Stimulated activated CD4-positive, alpha-beta T cell treated with anti-CD3 and anti-CD28 coated beads, Interleukin-1b, Interleukin-23, amount 100 ng/mL, for 24 hours (primary cell): ENCODE measurements at places on chromosomes 6 and 20.

GRCh38 chr20:46365487-46366220 is 40.8 kb downstream of the ELMO2 start:
- no peak for DNase-seq

- DNase-seq = no peak
Measured at GRCh38 chr6:80003826-80004172, 650 bp upstream of the TTK start.

- no peak for DNase-seq
Measured at GRCh38 chr6:46072866-46073265, 56.9 kb upstream of the ENPP4 start.

DNA sequence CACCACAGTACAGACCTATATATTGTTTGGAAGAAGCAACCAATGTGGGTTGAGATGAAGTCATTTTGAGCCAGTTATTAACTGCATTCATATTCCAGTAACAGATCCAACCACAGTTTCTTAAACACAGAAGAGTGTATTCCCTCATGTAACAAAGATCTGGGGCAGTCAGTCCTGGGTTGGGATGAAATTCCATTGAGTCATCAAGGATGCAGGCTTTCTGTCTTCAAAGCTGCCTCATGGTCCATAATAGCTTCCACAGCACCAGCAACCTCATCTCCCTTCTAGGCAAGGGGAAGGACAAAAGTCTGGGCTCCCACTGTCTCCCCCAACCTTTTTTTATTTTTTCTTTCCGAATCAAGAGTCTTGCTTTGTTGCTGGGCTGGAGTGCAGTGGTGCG is 2.9 kb upstream of the SOD2 start:
- DNase-seq = no peak

DNA sequence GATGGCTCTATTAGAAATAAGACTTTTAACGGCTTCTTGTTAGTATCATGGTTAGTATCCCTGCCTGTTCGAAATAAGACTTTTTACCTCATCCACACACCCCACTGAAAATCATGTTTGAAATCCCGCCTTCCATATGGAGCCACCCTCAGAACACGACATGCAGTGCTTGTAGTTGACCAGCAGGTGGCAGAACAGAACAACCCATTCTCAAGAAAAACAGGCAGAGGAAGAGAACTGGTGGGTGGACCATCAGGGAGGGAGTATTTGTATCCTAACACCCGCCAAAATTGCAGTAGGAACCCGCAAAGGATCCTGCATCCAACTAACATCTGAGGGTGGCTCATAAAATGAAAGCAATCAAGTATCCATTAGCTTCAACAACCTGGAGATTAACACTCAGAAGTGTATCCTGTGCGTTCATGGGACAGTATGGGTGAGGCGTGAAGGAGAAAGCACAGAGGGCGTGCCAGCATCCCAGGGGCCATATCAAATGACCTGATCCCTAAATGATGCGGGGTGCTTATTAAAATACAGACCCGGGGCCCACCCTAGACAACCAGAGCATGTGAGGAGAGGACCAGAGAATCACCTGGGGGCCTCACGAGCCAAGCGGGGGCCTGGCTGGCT is 89.6 kb upstream of the NHSL1 start:
- peak; percentile 35 for DNase-seq

DNA sequence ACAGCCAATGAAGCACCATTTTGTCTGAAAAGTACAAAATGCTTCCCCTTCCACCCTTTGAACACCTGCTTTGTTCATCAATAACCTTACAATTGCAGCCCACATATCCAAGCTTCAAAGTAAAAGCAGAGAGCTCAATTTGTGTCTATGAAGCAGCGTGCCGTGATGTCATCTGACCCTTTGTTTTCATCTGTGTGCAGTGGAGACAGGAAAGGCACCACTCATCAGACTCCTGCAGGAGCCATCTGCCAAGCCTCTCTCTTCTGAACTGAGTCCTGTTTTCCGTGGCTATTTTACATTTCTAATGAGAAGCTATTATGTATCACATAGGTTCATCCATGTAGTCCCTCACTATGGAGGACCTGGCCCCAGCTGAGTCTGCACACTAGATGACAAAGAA is 7.5 kb upstream of the LY86 start:
- DNase-seq = no peak

DNA sequence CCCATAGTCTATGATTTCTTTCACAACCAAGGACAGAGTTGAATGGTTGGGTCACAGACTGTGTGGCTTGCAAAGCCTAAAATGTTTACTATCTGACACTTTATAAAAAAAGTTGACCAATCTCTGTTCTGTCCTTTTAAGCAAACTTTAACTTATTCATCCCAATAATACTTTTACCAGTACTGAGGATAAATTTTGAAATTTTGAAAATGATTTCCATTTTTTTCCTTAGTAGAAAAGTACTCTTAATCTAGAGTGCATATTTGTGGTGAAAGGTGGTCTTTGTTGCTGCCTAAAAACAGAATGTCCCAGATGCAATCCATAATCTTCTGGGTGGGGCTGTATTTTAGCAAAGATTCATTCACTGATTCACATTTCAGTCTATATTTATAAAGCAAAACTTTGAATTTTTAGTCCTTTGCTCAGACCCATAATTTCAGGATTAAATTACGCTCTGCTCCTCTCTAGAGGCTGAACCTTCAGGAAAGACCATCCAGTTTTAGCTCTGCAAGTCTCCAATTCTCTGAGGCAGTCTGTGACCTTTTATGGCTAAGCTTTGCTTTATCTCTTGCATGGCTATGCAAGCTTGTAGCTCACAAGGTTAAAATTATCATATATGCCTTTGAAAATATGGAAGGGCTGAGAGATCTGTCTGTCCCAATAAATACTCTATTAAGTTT is 573.5 kb downstream of the COL12A1 start:
- DNase-seq = no peak

- no peak for DNase-seq
Measured at GRCh38 chr6:97947841-97948240, 664.8 kb upstream of the MMS22L start.

DNA sequence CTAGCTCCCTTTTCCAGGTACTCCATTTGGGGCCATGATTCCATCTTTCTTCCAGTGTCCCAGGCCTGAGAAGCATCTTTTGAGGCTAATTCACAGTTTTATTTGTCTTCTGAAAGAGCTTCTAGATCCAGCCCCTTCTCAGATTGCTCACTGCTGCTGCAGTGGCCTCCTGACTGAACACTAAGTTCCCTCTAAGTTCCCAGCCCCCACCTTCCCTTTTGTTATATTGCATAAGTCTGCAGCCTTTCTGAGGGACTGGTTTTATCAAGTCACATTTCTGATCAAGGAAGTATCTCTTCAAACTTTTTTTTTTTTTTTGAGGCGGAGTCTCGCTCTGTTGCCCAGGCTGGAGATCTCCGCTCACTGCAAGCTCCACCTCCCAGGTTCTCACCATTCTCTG is 10.7 kb downstream of the MAPRE1 start:
- DNase-seq = no peak

DNA sequence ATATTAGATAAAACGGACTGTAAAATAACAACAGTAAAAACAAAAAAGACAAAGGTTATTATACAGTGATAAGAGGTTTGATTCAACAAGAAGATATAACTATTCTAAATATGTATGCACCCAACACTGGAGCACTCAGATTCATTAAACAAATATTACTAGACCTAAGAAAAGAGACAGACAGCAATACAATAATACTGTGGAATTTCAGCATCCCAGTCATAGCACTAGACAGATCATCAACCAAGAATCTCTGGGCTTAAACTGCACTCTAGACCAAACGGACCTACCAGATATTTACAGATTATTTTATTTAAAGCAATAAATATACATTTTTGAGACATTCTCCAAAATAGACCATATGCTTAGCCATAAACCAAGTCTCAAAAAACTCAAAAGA is 263.8 kb downstream of the C6orf118 start:
- DNase-seq = no peak

DNA sequence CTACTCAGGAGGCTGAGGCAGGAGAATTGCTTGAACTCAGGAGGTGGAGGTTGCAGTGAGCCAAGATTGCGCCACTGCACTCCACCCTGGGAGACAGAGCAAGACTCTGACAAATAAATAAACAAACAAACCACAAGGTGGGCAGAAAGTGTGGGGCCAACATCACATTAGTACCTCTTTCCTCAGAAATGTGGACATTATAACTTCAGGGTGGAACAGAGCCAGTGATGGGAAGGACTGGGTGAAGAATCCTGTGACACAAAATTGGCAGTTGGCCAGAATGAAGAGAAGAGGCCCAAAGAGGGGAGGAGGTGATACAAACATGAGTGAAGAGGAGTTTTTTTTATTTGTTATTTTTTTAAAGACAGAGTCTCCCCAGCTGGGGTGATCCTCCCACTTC is 50.6 kb downstream of the NUP153 start:
- no peak for DNase-seq

GRCh38 chr6:130824978-130825694 is 2.1 kb upstream of the SMLR1 start:
- no peak for DNase-seq

GRCh38 chr20:542777-543368 is 717 bp downstream of the CSNK2A1 start:
- DNase-seq = no peak

GRCh38 chr6:164195278-164195941 is 780.9 kb downstream of the QKI start:
- no peak for DNase-seq

- DNase-seq = no peak
Measured at GRCh38 chr20:7728338-7728737, 211.9 kb downstream of the HAO1 start.

DNA sequence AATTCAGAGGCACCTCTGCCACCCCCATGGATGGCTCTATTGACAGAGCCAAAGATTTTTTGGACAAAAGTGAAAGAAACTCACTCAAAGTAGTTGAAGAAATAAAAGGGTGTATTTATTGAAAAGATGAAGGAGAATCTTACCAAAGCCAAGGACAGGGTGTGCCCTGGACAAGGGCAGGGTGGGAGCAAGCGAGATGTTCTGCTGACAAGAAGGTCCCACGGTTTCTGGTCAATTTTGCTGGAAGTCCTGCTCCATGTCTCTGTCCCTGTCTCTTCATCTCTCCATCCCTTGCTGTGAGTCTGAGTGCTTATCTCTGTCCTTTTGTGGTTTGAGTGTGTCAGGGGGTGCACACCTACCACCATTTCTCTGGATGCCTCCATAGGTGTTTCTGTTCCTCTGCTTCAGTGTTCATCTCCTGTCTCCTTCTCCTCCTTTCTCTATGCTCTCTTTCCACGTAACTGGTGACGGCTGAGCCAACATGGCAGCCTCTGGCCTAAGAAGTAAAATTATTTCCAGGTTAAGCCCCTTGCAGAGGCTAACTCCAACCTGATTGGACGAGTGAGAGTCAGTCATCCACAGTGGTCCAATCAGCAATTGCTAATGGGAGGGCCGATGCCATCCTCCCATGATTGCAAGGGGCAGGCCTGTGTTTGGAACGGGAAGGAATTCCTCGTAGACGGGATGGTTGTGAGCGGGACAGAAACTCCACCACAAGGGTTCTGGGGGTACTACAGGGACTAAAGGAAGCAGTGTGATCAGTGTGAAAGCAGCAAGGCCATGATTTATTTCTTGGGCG is 502.1 kb upstream of the CDH4 start:
- DNase-seq = no peak
